ENCODE measurements at places on chromosomes 11 and 22.

GRCh38 chr11:121029153-121029552, 5.3 kb downstream of the TBCEL start:
- DNase-seq = no peak

- no peak for DNase-seq
Observed at GRCh38 chr22:28175730-28176492, 256.9 kb upstream of the PITPNB start.

DNA sequence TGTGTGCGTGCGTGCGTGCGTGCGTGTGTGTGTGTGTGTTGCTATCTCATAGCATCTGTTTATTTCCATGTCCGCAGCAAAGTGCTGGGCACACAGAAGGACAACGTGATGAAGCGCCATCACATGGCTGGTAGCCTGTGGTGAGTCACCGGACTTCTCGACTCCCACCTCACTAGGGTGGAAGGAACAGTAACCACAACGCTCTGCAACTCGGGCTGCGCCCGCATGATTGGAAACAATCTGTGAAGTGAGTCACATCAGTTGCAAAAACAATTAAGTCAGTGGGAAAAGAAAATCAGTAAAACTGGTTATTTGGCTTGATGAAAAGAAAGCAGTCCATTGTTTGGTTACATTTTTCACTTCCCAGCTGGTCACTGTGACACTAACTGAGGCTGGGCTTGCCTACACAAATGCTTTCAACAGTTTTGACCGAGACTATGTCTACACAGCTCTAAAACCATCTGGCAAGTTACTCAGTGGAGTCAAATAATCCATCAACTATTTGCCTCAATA, 437.3 kb upstream of the CADM1 start:
- DNase-seq = no peak

DNA sequence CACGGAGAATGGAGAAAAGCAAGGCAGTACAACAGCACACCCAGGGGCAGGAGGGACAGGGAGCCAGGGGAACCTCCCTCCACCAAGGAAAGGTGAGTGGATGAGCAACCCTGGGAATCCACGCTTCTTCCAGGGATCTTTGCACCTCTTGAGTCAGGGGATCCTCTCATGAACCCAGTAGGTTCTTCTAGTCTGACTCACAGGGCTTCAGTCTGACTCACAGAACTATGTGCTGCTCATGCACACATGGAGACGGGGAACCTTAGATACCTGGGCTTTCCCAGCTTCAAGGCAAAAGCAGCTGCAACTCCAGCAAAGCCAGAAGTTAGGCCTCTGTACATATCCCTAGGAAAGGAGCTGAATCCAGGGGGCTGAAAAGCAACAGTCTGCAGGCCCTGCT, 1021.4 kb upstream of the TENM4 start:
- no peak for DNase-seq

DNA sequence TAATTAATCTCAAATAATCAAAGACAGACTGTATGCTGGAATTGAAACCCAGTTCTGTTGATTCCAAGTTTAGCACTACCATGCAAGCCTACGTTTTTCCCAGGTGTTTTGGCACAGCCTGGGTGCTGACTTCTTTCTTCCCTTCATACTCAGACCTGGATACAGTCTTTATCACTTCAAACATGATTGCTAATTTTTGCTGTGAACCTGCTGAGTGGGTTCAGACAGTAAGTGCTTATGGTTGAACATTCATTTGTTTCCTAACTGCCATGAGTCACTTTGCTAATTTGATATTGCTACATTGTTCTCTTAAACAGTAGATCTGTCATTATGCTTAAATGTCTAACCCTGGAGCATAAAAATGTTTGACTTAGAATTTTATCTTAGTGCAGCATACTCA, 12.2 kb downstream of the PAAF1 start:
- DNase-seq = no peak

- DNase-seq = no peak
Observed at GRCh38 chr22:28424427-28425080, 255.1 kb downstream of the TTC28 start.

DNA sequence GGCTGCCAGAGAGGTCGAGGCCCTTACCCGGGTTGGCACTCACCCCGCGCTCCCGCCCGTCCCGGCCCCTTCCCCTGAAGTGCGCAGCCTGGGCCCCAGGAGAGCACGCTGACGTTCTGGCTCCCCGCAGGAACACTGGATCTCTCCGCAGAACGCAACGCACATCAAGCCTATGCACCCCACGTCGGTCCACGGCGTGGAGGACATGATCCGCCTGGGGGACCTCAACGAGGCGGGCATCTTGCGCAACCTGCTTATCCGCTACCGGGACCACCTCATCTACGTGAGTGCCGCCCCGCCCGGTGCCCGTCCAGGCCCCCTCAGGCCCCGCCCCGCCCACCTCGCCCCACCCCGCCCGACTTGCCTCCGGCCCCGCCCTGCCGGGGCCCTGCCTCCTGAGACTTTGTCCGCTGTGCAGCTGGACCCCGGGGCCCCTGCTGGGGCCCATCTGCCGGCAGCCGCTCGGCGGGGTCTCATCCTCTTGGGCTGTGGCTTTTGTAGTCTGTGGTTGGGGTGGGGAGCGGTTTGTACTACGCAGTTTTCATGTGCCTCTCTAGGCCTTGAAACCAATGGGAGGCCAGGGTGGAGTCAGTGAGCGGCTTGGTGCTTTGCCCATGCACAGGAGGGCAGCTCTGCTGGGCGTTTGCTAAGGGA, 19.7 kb downstream of the MYO7A start:
- DNase-seq = peak; percentile 18

DNA sequence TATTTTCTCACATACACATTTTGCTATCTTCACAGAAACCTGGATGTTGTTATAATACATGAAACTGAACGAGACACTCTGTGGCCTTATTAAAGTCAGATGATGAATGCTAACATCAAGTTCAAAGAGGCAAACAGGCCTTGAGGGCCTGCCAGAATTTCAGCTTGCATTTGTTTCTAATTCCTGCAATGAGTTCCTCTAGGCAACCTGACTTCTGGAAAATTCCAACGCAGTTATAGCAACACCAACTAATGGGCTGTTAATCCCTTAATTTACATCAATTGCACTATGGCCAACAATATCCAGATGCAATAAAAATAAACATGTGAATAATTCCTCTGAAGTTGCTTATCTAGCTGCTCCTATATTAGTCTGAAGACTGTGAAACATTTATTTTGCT, 19.1 kb downstream of the PAX6 start:
- DNase-seq = no peak

DNA sequence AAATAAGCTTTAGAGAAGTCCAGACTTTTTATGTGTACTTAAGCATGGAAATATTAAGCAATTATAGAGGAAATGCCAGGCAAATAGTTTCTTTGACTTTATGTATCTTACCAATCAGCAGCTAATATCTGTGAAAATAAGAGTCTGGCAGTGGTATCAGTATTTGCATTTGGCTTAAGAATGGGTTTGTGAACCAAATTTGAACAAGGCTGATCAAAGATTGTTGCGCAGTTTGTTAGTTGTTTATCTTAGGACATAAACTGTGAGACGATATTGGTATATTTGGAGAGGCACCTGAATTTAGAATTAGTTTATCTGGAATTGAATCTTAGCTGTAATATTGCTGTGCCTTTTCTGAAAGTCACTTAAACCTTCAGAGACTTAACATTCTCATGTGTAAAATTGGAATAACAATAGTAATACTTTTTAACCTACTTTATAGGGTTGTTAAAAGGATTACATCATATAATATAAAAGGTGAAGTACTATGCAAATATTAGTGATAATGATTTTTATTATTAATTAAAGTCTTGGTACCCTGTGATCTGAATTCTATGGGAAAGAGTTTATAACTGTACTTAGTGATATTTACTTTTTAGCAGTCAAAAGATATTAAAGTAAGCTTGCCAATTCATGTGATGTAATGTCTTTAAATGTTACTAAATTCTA, 66.4 kb downstream of the DYNC2H1 start:
- DNase-seq = no peak

GRCh38 chr11:13480198-13480597, 15.6 kb downstream of the PTH start:
- DNase-seq = no peak

GRCh38 chr11:81255895-81256294, 1477.8 kb downstream of the FAM181B start:
- no peak for DNase-seq

DNA sequence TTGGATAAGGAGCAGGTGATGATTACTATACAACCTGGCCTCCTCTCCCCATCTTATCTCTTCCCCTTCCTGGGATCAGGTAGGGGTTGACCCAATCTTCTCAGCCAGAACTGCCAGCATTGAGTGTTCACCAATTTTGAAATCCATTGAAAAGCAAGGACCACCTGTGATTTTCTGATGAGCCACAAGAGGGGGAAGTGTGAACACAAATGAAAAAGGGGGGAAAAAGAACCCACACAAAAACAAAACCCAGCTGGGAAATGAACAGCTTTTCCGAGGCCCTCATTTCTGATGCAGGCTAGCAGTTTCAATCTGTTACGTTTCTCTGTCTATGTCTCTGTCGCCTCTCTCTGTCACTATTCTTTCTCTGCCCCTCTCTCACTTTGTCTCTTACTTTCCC, 161.9 kb downstream of the INSC start:
- no peak for DNase-seq

DNA sequence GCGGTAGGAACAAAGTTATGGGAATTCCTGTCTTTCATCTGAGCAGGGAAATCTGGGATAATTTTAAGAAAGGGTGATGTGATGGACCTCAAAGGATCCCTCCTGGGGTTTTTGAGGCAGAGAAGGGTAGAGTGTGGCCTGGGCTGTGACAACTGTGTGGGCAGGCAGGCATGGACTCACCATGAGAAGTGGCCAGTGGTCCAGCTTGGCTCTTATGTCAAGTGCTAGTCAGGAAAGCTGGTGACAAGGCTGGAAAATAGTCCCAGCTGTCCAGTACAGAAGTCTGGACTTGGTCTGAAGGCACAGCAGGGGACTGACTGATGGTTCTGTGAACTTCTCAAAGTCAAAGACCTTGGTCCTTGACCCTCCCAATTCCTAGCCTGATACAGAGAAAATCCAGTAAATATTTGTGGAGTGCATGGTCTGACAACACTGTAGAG, 1.7 kb downstream of the PPFIBP2 start:
- DNase-seq = no peak

GRCh38 chr11:80855426-80855825, 1414.6 kb upstream of the TENM4 start:
- no peak for DNase-seq

GRCh38 chr22:44786136-44786535, 33.8 kb downstream of the ARHGAP8 start:
- no peak for DNase-seq

DNA sequence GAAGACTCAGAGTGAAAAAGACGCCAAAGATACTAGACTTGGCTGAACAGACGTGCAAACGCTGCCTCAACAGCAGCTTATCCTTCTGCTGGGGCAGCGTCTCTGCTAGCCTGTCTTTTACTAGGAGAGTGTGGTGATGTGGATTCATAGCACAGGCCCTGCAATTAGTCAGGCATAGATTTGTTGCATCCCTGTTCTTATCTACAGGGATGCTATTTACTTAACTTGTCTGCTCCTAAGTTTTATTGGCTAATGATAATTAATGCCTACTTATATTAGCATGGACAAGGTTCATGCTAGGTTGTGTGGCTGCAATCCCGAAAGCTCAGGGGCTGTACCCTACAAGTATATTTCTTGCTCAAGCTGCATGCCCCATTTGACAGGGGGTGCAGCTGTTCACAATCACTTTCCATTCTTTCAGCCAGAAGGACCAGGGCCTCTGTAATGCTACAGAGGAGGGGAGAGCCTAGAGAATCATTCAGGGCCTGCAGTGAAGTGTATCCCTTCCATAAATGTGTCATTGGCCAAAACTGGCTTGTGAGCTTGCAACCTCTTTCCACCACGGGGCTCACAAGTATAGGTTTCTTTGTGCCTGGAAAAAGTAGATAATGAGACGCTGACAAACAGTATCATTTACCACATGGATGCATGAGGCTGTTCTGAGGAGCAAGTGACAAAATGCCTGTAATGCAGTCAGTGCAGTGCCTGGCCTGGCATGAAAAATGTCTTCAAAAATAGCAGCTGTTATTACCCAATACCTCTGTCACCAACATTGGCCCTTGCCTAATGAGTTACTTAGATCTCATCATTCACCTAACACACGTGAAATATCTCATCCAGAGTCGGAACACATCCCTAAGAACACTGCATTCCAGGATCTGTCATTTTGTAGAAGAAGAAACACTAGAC, 685.8 kb upstream of the API5 start:
- DNase-seq = no peak

DNA sequence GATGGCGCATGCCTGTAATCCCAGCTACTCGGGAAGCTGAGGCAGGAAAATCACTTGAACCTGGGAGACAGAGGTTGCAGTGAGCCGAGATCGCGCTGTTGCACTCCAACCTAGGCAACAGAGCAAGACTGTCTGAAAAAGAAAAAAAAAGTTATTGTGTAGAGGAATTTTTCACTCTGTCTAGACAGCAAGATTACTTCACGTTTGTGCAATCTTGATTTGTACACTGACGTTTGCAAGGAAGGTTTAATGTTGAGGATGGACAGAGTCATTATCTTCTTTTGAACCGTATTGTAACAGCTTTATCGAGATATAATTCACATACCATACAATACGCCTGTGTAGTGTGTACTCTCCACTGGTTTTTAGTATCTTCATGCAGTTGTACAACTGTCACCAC, 3.7 kb downstream of the CTTN start:
- no peak for DNase-seq

DNA sequence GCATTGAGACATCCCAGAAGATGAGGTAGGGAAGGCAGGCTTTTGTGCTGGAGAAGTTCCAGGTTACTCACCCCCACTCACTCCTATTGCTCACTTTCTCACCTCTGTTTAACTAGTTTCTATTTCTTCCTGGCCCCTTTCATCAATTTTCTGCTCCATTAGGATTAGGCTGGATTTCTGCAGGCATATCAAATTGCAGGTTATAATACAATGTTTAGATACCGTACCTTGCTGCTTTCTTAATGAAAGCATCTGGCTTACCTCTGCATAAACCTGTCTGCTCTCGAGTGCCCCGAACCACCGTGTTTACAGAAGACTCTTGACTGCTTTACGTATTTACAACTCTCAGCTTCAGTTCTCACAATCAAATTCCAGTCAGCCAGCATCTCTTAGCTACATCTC, 173.7 kb downstream of the ADAMTS15 start:
- no peak for DNase-seq

- no peak for DNase-seq
Observed at GRCh38 chr11:32148895-32149294, 58.0 kb downstream of the RCN1 start.

- no peak for DNase-seq
Observed at GRCh38 chr22:49206281-49206680, 621.4 kb downstream of the BRD1 start.

- DNase-seq = no peak
Observed at GRCh38 chr11:39249566-39250365, 2209.7 kb downstream of the LRRC4C start.

GRCh38 chr11:112017538-112017937, 7.7 kb upstream of the DLAT start:
- DNase-seq = no peak

- no peak for DNase-seq
Observed at GRCh38 chr11:69862797-69863543, 43.8 kb upstream of the FGF3 start.

DNA sequence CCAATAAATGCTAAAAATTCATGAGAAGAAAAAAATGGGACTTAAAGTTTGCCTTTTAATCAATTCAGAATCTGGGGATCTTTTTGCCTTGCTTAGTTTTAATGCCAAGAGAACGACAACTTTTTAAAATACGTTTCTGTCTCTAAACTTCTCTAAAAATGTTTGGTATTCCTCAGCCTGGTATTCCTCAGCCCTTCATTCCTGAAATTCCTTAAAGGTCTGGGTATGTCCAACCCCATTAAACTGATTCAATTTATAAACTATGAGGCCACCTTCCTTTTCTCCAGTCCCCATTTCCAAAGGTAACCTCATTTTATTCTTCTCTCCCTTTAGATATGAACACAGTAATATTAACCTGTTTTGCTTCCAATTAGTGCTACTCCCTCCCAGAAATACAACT, 16.6 kb downstream of the POLA2 start:
- no peak for DNase-seq

All from hematopoietic multipotent progenitor cell treated with erythropoietin and hydrocortisone succinate and interleukin-3 and kit ligand, for 15 days (in vitro differentiated cells).